Suppressor macrophage treated with lipopolysaccharide for 1 hour (primary cell): ENCODE measurements at places on chromosomes 4 and X.

DNA sequence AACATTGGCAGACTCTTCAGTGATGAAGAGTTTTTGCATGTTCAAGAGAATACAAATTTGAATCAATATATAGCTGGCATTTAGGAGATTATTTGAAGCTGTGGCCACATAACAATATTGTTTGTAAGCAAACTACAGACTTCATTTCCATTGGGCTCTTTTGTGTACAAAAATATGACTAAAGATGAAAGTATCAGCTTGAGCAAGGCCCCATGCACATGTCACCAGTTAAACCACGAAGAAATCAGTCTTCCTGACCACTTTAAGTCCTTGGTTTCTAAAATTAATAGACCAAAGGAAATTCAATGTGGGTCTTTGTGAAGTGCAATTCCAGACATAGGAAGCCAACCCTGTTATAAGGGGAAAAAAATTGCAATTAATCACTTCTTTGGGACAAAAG lies 1664.6 kb upstream of the ADGRL3 start:
- no peak for DNase-seq

GRCh38 chr4:180542445-180543100 lies 1700.6 kb upstream of the TENM3 start:
- peak; percentile 34 for DNase-seq

DNA sequence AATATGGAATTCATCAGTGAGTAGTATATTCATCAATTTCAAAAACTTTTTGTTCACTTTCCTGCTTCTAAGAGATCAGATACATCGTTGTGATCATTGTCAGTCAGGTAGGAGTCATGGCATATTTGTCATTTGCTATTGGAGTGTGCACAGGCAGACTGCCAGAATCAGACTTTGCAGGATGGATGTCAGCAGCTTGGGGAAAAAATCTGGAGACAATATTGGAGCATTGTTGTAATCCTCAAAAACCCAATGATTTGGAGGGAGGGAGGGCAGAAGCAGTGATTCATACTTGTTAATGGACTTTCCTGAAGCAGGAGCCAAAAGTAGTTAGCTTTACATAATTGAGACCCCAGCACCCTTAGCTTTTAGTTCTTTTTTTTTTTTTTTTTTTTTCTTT lies 59.6 kb upstream of the DRP2 start:
- no peak for DNase-seq

- no peak for DNase-seq
Measured at GRCh38 chr4:36111172-36111571, 133.1 kb downstream of the ARAP2 start.
